ENCODE measurements at places on chromosomes 4 and X. TPM values are rescaled to one million over a fixed set of nuclear protein-coding genes. Genes with fewer than 3 reads are reported as not detected.

The ABCG2 gene
- 0.89 TPM for total RNA-seq

DNA sequence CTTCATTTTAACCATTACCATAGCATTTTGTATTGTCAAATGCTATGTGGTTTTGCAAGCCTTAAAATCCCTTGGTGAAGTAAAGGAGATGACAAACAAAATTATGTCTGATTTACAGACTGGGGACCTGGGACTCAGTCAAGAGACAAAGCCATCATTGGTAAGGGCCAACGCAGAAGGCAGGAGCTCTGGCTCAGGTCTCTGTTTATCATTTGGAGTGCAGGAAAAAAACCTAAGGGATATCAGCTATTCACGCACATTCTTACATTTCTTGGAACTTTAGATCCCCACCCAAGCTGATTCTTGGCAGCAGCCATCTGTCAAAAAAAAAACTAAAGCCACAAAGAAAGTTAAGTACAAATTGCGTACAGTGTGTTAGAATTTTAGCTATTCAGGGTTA lies 731.9 kb downstream of the STPG2 start:
- no peaks in the 10 kb centered on the region for H3K4me1 ChIP-seq
- no peaks in the 10 kb centered on the region for H3K36me3 ChIP-seq

DNA sequence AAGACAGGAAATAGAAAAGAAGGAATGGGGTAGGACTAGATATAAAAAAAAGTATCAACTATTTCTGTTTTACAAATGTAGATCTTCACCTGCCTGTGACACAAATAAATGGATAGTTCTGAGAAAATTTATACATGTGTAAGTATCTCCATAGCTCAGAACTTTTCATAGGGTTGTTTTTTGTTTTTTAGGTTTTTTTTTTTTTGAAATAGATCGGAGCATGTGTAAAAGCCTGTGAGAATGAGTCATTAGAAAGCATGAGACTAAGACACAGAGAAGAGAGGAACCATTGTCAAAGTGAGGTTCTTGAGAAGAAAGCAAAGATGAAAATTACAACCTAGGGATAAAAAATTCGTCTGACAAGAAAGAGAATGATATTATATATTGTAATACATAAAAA lies 481.6 kb downstream of the PABPC4L start:
- H3K4me1 ChIP-seq, result no peaks in the 10 kb centered on the region
- no peak overlapping the region for H3K4me3 ChIP-seq
- no peaks in the 10 kb centered on the region for H3K36me3 ChIP-seq
- no peak overlapping the region for H3K27ac ChIP-seq

DNA sequence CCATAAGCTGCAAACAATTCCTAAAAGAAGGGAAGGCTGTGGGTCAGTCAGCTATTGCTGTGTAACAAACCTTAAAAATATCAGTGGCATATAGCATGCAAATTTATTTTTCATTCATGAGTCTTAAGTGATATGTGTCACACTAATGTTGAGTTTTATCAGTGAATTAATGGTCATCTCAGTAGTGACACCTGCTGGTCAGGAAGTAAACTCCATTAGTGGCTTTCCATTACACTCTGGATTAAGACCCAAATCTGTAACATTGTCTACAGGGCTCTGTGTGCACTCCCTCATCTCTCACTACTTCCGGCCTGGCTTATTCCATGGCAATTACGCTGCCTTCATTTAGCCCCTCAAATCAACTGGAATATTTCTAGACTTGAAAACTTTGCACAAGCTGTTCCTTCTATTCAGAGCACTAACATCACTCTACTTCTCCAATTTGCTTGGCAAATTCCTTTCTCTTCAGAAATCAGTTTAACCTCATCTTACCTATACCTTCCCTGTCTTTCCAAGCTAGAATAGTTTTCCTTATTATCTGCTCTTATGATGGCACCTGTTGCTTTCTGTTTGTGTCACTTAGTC lies 217.3 kb upstream of the TAPT1 start:
- H3K27me3 ChIP-seq, result no peaks in the 10 kb centered on the region
- H3K4me1 ChIP-seq, result no peaks in the 10 kb centered on the region
- no peak for DNase-seq
- H3K27ac ChIP-seq, result no peak overlapping the region
- H3K4me3 ChIP-seq, result no peak overlapping the region
- H3K36me3 ChIP-seq, result no peaks in the 10 kb centered on the region

DNA sequence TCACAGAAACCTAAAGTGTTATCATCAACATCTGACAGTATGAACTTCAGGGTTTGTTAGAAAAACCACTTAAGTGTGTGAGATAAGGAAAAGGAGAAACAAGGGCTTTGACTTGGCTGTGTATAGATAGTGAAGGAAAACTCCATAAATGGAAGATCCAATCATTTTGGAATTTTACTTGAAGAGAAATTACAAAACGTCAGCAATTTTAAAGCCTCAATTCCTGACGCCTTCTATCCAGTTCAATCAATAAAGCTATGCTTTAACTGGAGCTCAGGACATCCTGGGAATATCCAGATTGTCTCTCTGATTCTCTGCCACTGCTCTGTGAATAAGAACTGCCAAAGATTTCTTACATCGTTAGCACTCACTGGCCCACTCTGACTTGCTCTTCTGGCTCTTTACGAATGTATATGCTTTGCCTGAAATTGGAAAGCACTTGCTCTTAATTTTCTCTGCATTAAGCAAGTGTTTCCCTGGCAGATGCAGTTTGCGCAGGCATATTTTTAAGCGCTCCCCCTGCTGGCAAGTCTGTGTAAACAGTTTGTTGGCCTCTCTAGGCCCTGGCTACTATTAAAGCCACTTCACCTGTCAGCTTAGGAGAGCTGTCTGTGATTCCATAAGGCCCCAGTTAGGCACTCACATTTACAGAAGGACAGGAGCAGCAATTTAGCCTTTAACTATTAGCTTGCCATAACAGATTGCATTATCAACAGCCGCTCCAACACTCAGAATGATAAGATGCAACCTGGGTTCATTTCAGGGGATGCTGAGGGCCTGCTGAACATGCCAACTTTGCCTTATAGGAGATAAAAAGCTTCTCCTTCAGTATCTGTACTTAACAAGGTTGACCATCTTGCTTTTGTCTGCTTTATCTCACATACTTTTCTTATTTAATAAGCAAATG lies 251.4 kb upstream of the DDX53 start:
- no peaks in the 10 kb centered on the region for H3K4me1 ChIP-seq
- no peaks in the 10 kb centered on the region for H3K27me3 ChIP-seq
- DNase-seq, result peak; percentile 6
- no peaks in the 10 kb centered on the region for H3K36me3 ChIP-seq
- no peak overlapping the region for H3K27ac ChIP-seq
